ENCODE measurements at places on chromosomes 11 and 22.

DNA sequence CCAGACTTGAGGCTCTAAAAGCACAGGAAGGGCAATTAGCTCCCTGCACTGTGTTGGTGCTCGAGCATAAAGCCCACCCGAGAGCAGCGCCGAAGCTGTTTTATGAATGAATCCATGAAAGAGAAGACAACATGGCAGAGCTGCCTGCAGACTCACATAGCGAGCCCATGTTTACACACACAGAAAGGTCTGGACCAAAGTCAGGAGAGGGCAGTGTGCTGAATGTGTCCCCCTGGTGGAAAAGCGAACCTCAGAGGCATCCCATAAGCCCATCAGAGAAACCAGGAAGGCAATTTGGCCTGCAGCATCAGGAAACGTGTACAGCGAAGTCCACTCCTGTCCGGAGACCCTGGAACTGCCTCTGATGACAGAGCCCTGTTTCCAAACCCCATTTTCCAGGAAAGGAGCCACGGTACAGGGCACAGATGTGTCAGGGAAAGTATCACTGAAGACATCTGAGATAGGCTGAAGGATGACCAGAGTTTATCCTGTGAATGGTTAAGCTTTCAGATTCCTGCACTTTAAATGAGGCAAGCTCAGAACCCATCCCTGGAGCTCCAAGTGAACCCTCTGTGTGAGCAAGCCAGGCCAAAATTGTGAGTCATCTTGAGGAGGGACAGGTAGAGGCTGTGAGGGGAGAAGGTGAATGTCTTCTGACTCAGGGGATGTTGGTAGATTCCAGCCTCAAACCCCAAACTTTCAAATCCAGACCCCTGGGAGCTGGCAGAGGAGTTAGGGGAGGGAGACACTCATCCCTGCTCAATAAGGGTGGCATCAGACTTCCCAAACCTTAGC lies 36.9 kb downstream of the CHRDL2 start:
- DNase-seq = no peak

- no peak for DNase-seq
Measured at GRCh38 chr11:130241713-130242112, 73.0 kb downstream of the ZBTB44 start.

DNA sequence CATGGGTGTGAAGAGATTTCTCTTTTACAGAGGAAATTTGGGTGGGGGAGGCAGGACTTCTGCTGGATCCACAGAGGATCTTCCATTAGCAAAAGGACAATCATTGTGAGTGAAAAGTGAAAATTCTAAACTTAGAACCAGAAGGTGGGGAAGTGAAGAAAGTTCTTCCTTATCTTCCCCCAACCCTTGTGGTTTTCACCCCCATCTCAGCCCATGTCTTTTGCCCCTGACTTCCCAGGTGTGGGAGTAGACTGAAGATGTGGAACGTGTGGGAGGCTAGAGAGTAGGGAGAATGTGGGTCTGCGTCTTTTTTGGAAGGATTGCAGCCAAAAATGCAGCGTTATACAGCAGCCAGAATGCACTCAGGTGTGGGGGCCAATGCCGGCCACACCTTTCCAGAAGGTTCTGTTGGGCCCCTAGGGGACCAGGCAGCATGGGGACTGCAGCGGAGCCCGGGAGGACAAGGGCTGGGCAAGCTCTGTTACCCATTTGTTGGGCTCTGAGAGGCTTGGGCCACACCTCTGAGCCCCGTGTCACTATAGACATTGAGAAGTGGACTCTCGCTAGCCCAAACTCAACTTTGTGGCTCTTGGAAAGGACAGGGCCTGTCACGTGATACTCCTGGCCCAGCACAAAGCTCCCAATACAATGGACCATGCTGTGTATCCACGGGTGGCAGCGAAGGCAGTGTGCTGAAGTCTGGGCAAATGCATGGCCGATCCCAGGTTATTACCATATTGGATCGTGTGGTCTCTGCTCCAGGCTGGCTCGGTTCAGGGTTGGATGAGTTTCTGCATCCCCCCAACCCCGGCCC lies 32.8 kb upstream of the LINC01488 start:
- DNase-seq = no peak

DNA sequence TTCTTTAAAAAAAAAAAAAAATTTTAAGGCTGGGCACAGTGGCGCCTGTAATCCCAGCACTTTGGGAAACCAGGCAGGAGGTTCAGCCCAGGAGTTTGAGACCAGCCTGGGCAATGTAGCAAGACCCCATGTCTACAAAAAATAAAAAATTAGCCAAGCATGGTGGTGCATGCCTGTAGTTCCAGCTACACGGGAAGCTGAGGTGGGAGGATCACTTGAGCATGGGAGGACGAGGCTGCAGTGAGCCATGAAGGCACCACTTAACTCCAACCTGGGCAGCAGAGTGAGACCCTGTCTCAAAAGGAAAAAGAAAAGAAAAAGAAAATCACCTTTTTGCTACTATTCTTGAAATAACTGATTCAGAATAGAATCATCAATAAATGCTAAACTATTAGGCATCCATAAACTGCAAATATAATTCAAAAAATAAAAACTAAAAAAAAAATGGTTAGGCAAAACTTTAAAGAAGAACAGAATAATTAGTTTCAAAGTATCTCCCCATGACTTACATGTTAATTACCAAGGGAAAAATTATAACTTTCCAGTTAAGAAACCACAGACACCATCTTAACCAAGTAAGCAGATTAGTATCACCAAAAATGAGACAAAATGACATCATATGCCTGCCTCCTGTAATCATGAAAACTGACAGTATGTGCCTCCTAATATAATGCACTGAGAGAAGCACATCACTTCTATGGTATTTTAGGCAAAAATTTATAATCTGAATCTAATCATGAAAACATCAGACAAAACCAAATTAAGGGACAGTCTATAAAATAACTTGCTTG lies 63.6 kb downstream of the DENND5A start:
- DNase-seq = no peak

- DNase-seq = no peak
Measured at GRCh38 chr11:26134053-26134452, 197.9 kb upstream of the ANO3 start.

GRCh38 chr11:36930256-36930655 lies 332.2 kb upstream of the RAG2 start:
- no peak for DNase-seq

GRCh38 chr11:88439356-88439755 lies 101.8 kb upstream of the CTSC start:
- DNase-seq = no peak

DNA sequence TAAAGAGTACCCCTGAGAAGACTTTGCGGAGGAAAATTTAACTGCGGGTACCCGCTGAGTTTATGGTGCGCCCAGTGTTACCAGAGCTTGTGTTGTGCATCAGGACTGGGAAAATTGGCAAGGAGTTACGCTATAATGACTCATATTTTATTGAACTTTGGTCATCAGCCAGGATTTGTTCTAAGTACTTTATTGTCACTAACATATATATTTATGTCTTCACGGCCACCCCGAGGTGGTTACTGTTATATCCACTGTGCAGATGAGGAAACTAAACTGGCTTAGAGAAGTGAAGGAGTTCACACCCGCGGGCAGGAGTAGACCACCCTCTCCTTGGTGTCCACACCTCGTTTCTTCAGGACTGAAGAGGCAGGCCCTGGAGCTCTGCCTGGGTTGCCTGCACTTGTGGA lies 667 bp downstream of the ACCS start:
- no peak for DNase-seq

GRCh38 chr11:113896156-113896879 lies 8.3 kb upstream of the HTR3B start:
- peak; percentile 40 for DNase-seq

GRCh38 chr11:76712125-76712524 lies 41.6 kb upstream of the LRRC32 start:
- no peak for DNase-seq

- DNase-seq = no peak
Measured at GRCh38 chr11:73383249-73384124, 7.3 kb downstream of the RELT start.

- no peak for DNase-seq
Measured at GRCh38 chr22:29148036-29148435, 57.7 kb upstream of the EMID1 start.

DNA sequence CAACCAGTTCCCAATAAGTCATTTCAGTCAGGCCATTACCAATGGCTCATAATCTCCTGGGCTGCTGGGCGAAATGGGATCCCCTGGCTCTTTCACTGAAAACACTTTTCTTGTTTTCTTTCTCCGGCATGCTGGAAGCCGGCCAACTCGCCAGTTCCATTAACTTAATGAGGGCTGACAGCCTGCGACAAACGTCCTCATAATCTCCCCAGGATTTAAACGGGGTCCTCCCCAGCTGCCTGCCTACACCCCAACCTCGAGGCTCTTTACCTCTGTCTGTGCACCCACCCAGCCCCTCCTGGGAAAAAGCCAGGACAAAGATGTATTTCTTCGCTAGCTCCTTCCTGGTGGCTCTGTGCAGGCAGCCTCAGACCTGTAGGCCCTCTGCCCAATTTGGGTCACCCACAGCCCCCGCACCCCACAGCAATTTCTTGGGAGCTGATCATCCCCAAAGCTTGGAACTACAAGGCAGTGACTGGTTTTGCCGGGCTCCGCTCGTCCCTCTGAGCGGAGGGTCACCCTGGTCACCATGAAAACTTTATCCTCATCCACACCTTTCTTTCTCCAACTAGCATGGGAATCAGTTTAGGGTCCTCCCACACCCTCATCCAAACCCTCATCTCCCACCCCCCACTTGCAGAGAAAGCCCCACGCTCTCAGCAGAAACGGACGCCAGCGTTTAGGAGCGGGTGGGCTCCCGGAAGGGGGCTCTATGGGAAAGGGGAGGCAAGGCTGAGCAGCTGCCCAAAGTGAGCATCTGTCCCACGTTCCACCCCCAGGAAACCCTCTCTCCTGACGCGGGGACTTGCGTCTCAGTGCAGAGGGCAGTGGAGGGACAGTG lies 51.1 kb upstream of the KCNQ1OT1 start:
- no peak for DNase-seq

Measured in liver (tissue), 10 donors.